ENCODE measurements at places on chromosomes 1 and 21. TPM values are rescaled to one million over a fixed set of nuclear protein-coding genes. Genes with fewer than 3 reads are reported as not detected.

- H3K4me3 ChIP-seq, result no peak overlapping the region
- H3K27me3 ChIP-seq, result no peaks in the 10 kb centered on the region
- H3K27ac ChIP-seq, result no peak overlapping the region
- H3K36me3 ChIP-seq, result no peaks in the 10 kb centered on the region
- DNase-seq, result no peak
- no peaks in the 10 kb centered on the region for H3K4me1 ChIP-seq
Observed at GRCh38 chr1:155184835-155185782, 11.5 kb downstream of the TRIM46 start.

GRCh38 chr1:234562334-234562733 is 47.6 kb downstream of the IRF2BP2 start:
- no peak overlapping the region for H3K4me3 ChIP-seq
- H3K27me3 ChIP-seq, result no peaks in the 10 kb centered on the region
- peaks cover 22% of the 10 kb centered on the region for H3K4me1 ChIP-seq
- no peaks in the 10 kb centered on the region for H3K36me3 ChIP-seq
- DNase-seq, result no peak
- no peak overlapping the region for H3K27ac ChIP-seq

DNA sequence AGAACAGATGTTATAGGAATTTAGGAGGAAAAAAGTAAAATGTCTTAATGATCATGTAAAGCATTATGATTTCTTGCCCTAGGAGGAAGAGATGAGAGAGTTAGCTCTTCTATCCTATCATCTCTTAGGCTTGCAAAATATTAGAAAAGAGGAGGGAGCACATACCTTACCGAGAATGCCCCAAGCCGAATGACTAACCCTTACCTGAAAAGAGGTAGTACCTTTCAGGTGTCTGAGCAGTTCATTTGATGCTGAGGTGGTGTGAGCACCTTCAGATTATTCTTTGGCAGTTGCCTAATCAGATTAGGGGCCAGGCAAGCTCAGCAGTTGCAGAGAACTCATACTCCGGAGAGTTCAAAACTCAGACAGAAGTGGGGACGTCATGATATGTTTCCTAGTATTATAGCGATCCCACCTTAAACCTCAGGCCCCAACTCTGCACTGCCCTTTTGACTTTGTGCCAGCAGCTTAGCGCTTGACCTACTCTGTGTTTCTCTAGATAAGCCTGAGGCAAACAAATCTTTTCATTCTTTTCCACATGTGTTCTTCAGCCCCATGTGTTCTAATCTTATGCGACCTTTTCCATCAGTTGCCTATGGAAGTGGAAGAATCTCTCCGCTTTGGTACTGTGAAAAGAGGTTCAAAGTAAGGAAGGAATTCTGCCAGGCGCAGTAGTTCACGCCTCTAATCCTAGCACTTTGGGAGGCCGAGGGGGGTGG is 52.5 kb downstream of the ATP2B4 start:
- H3K27me3 ChIP-seq, result no peaks in the 10 kb centered on the region
- peaks cover 9% of the 10 kb centered on the region for H3K36me3 ChIP-seq
- peaks cover 26% of the 10 kb centered on the region for H3K4me1 ChIP-seq
- DNase-seq, result peak; percentile 32
- no peak overlapping the region for H3K27ac ChIP-seq

DNA sequence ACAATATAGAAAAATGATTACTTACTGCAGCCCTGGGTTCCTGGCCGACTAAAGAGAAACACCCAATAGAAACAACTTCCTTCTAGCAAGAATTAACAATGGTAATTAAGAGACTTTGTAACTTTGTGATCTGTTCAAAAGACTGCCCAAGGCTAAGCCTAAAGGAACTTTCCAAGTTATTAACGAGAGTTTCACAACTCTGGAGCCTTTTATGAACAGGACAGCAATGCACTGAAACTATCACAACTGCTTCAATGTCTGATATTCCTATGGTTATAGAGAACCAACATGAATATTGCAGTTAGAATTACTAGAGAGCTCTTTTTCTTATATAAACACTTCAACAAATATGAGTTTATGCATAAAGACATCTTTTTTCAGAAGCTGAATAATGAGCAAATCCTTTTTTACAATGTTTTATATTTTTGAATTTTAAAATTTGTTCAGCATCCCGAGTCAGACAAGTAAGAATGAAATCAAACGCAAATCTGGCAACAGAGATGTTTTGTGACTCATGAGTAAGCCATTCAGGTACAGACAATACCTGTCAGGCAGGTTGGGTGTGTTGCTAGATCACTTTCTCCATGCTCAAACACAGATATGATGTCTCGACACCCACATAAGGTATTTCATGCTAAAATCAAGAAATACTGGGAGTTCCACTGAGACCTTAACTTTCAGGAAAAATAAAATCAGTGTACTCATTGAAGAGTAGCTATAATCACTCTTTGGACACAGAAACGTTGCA is 22.2 kb upstream of the KCNJ15 start:
- peaks cover 15% of the 10 kb centered on the region for H3K36me3 ChIP-seq
- peaks cover 21% of the 10 kb centered on the region for H3K4me1 ChIP-seq
- DNase-seq, result peak; percentile 95
- H3K4me3 ChIP-seq, result peak overlapping the region; percentile 46
- no peaks in the 10 kb centered on the region for H3K27me3 ChIP-seq
- peak overlapping the region; percentile 85 for H3K27ac ChIP-seq

GRCh38 chr1:94156096-94156625 is 35.2 kb upstream of the ABCA4 start:
- H3K4me1 ChIP-seq, result no peaks in the 10 kb centered on the region
- H3K27ac ChIP-seq, result no peak overlapping the region
- no peaks in the 10 kb centered on the region for H3K27me3 ChIP-seq
- no peak overlapping the region for H3K4me3 ChIP-seq

DNA sequence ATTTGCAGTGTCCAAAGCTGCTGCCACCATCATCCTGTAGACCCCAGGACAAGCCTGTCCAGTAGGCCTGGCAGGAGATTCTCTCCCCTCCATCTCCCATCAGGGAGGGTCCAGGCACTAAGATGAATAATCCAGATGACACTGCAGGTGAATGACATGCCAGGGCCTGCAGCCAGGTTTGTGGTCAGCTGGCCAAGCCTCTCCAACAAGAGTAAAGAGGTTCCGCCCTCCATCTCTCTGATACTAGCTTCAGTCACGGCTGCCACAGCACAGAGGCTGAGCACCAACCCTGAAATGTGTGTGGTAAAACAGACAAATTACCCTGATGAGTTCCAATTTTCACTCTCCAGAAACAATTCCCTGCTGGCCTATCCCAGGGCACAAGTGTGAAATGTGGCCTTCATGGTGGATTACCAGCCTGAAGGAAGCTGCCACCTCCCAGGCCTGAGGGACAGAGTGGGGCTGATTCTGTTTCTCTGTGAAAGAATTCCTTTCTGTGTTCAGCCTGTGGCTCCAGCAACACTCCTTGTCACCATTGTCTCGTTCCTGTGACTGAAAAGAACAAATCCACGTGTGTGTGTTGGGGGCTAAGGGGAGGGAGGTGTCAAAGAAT is 19.9 kb upstream of the LHX4 start:
- no peak overlapping the region for H3K27ac ChIP-seq
- no peaks in the 10 kb centered on the region for H3K36me3 ChIP-seq
- H3K4me1 ChIP-seq, result peaks cover 6% of the 10 kb centered on the region

FCRL4 gene
- not detected for total RNA-seq

DNA sequence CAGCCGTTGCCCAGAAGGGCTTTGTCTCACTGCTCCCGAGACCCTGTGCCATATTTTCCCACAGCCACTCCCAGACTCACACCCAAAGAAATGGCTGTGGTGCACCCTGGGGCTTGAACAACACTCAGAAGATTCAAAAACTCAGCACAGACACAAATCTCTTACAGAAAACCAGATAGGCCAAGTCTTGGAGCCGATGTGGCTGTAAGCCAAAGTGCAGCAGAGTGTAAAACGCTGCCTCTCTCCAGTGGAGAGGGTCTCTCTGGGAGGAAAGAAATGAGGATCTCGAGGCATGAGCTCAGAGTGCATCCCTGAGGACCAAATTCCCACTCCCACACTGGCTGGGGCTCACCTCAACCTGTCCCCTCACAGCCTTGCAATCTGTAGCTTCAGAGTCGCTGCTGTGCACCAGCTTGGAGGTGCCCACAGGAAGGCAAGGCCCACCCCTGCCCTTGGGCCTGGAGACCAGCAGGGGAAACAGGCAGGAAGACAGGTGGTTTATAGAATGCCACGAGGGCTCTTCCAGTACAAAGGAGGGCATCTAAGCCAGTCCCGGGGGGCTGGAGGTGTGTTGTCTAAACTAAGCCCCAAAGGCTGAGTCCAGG is 171.3 kb upstream of the AJAP1 start:
- H3K27me3 ChIP-seq, result 0 out of 2 replicates have a peak, but pooled peaks cover 3% of the 10 kb centered on the region
- no peaks in the 10 kb centered on the region for H3K4me1 ChIP-seq
- no peak for DNase-seq
- H3K4me3 ChIP-seq, result no peak overlapping the region
- H3K36me3 ChIP-seq, result no peaks in the 10 kb centered on the region

NUF2 gene
- total RNA-seq, result 35.6 TPM

GRCh38 chr1:53678507-53678906 is 60.5 kb downstream of the GLIS1 start:
- H3K36me3 ChIP-seq, result no peaks in the 10 kb centered on the region
- DNase-seq, result no peak
- no peaks in the 10 kb centered on the region for H3K4me1 ChIP-seq
- no peaks in the 10 kb centered on the region for H3K27me3 ChIP-seq
- H3K27ac ChIP-seq, result no peak overlapping the region
- no peak overlapping the region for H3K4me3 ChIP-seq

DNA sequence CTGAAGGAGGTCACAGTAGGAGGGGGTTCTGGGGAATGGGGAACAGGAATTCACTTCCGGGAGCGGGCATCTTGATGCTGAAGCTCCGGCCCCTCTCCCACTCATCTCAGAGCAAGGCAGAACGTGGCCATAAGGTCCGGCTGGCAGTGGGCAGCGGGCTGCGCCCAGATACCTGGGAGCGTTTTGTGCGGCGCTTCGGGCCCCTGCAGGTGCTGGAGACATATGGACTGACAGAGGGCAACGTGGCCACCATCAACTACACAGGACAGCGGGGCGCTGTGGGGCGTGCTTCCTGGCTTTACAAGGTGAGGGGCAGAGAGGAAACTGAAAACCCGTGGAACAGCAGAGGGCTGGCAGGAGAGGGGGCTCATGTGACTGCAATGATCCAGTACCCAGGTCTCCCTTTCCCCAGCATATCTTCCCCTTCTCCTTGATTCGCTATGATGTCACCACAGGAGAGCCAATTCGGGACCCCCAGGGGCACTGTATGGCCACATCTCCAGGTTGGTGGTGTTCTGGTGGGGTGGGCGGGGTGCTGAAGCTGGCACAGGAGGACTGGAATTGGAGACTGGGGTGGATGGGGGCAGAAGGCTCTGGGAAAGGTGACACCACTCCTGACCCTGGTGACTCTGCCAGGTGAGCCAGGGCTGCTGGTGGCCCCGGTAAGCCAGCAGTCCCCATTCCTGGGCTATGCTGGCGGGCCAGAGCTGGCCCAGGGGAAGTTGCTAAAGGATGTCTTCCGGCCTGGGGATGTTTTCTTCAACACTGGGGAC is 3.0 kb downstream of the SLC27A3 start:
- H3K4me3 ChIP-seq, result no peak overlapping the region
- DNase-seq, result no peak
- no peaks in the 10 kb centered on the region for H3K36me3 ChIP-seq
- H3K4me1 ChIP-seq, result peaks cover 16% of the 10 kb centered on the region

HRNR gene
- total RNA-seq, result not detected

DNA sequence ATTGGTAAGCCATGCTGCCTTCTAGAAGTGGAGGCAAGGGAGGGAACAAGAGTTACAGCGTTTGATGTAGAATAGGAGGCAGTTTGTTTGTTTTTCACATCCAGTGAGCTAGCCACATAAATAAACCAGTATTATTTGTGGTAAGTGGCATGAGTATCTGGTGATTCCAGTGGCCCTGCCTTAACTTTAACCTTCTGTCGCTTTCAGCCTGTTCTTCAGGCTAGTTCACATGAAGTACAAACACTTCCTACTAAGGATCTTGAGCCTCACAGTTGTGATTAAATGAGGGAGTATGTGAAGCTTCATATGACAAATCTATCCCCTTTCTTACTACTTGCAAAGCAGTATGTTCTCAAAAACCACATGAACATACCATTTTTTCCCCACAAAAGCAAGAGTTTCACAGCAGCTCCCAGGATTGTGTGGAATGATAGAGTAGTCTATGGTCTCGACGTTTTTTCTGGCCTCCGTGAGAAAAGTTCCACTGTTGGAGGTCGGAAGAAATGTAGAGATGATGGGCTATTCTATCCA is 59.5 kb downstream of the PHACTR4 start:
- no peaks in the 10 kb centered on the region for H3K27me3 ChIP-seq
- no peaks in the 10 kb centered on the region for H3K36me3 ChIP-seq
- H3K4me3 ChIP-seq, result no peak overlapping the region
- H3K27ac ChIP-seq, result no peak overlapping the region

- H3K27ac ChIP-seq, result no peak overlapping the region
- no peak overlapping the region for H3K4me3 ChIP-seq
- no peaks in the 10 kb centered on the region for H3K4me1 ChIP-seq
- H3K36me3 ChIP-seq, result no peaks in the 10 kb centered on the region
- H3K27me3 ChIP-seq, result no peaks in the 10 kb centered on the region
- DNase-seq, result no peak
Observed at GRCh38 chr1:41330588-41331545, 30.4 kb upstream of the FOXO6 start.

DNA sequence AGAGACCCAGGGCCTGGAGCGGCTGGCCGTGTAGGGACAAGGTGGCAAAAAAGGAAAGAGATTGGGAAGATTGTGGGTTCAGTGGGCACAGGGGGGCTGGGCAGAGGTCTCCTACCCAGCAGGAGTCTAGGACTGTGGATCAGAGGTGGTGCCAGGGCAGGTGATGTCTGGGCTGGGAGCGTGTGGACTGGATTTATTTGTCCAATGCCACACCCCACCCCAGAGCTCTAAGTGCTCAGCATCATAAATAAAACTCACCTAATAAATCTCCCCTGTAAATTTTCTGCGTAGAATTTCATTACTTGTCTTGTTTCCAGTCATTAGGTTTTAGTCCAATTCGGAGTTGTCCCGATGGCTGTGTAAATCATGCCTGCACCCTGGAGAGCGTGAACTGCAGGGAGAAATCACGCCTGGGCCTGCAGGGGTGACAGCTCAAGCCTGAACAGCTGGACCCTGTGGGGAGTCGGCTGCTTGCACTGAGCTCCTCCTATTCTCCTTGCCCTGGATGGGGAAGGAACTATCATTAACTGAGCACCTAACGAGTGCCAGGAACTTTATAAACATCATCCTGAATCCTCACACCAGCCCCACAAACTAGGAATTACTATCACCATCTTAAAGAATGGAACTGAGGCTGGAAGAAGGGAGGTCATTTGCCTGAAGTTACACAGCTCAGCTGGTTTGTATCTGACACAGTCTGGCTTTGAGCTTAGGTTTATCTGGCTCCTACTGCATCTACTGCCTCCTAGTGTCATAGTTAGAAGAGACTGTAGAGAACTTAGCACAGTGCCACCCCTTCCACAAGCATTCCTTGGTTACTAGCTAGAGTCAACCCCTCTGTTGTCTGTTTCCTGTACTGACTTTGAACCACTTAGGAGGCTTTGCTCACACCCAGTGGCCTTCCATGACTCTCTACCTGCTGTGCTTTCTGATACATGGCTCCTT is 25.0 kb upstream of the POU3F1 start:
- no peak overlapping the region for H3K27ac ChIP-seq
- no peaks in the 10 kb centered on the region for H3K4me1 ChIP-seq
- peaks cover 48% of the 10 kb centered on the region for H3K27me3 ChIP-seq
- peak; percentile 38 for DNase-seq
- no peak overlapping the region for H3K4me3 ChIP-seq
- no peaks in the 10 kb centered on the region for H3K36me3 ChIP-seq

- H3K4me1 ChIP-seq, result peaks cover 10% of the 10 kb centered on the region
- no peaks in the 10 kb centered on the region for H3K36me3 ChIP-seq
- peak; percentile 63 for DNase-seq
- H3K4me3 ChIP-seq, result no peak overlapping the region
- no peak overlapping the region for H3K27ac ChIP-seq
Observed at GRCh38 chr1:244092293-244092963, 41.3 kb downstream of the ZBTB18 start.

GRCh38 chr1:206890125-206891060 is 6.8 kb upstream of the IL24 start:
- H3K4me1 ChIP-seq, result peaks cover 72% of the 10 kb centered on the region
- H3K4me3 ChIP-seq, result peak overlapping the region; percentile 48
- H3K36me3 ChIP-seq, result no peaks in the 10 kb centered on the region
- no peaks in the 10 kb centered on the region for H3K27me3 ChIP-seq
